Lower leg skin (tissue), 4 donors: ENCODE measurements at places on chromosomes 5 and 9. TPM values are rescaled to one million over a fixed set of nuclear protein-coding genes. Genes with fewer than 3 reads are reported as not detected.

GRCh38 chr9:128049843-128050242 is 17.3 kb downstream of the NAIF1 start:
- DNase-seq = no peak

- DNase-seq = no peak
These were observed 151.8 kb upstream of the MAP3K1 start for GRCh38 chr5:56663523-56663922.

GRCh38 chr9:124840300-124840833 is 12.9 kb upstream of the WDR38 start:
- no peak for DNase-seq

- no peak for DNase-seq
These were observed 4.7 kb upstream of the CPEB4 start for GRCh38 chr5:173883347-173883924.

DNA sequence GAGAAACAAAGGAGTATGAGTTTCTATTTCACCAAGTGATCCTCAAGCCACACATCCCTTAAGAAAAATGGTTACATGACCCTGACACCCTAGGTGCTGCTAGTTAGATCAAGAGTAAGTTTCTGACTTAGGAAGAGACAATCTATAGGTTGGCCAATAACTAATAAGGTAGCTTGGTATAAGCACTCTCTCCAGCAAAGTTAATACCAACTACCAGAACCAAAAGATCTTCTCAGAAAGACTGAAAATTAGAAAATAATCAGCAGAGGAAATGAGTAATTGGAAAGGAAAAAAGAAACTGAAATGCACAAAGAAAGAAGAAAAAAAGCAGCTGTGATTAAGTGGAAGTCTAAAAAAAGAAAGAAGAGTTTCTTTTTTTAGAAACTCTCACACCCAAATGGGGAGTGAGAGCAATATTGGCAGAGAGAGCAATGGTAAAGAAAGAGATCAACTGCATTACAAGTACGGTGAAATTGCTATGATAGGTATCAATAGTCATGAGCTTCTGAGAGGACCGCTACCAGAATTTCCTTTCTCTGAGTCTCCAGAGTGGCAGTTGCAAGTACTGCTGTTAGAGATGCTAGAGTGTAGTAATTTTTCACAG is 195.5 kb downstream of the TMEM167A start:
- no peak for DNase-seq

- no peak for DNase-seq
These were observed 140.5 kb downstream of the MUSK start for GRCh38 chr9:110809038-110809595.

DNA sequence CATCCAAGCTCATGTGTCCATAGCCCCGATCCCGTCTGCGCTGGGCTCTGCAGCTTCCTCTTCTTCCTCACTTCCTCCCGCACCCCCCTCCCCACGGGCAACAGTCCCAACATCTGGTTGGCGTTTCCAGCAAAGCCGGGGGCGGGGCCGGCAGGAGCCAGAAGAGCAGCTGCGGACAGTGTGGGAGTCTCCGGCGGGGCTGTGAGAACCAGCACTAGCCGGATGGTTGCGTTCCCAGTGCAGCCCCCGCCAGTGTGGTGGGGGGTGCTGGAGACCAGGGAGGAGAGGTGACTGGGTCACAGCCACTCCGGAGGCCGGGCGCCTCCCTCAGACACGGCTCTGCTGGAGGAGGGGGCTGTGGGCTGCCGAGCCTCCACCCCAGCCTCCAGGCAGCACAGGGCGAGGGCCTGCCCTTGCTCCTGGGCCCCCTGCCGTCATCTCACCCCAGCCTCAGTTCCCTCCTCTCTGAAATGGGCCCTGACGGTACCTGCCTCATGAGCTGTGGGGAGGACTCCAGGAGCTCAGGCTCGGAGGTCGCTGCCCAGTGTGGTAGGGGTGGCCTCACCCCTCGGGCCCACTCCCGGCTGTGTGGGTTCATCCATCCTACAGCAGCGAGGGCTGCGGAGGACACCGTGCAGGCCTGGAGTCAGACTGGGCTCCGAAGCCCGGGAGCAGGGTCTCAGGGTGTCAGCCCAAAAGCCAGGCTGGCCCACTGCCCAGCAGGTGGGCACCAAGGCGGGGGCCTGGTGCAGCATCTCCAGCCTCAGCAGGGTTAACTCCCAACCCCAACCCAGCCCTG is 41.5 kb upstream of the NOTCH1 start:
- DNase-seq = peak; percentile 46

DNA sequence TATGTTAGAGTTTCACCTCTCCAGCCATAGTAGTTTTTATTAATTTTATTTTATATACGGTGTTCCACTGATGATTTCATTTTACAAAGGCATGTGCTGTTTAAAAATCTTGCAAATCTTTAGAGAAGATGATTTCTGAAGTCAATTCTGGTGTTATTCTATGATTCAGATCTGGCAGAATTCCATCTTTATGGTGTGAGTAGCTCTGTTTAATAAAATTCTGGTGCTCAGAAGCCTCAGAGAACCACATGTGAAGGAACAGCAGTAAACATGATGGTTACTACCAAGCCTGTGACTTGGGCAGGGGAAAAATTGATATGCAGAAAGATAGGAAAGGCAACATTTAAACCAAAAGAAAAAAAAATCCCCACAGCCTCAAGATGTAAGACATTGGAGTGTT is 299.7 kb downstream of the NPR3 start:
- DNase-seq = no peak

GRCh38 chr5:14768508-14769365 is 102.8 kb downstream of the ANKH start:
- DNase-seq = no peak

GRCh38 chr5:126455728-126456127 is 32.5 kb downstream of the GRAMD2B start:
- DNase-seq = no peak

- no peak for DNase-seq
These were observed 4.9 kb downstream of the TSPAN17 start for GRCh38 chr5:176652136-176652535.

The NME5 gene
- 1.7 TPM for total RNA-seq

The COL23A1 gene
- total RNA-seq = 2.7 TPM

- DNase-seq = no peak
These were observed 587.6 kb upstream of the CDH18 start for GRCh38 chr5:20575571-20575970.

- no peak for DNase-seq
These were observed 786 bp upstream of the NTNG2 start for GRCh38 chr9:132160802-132161742.

DNA sequence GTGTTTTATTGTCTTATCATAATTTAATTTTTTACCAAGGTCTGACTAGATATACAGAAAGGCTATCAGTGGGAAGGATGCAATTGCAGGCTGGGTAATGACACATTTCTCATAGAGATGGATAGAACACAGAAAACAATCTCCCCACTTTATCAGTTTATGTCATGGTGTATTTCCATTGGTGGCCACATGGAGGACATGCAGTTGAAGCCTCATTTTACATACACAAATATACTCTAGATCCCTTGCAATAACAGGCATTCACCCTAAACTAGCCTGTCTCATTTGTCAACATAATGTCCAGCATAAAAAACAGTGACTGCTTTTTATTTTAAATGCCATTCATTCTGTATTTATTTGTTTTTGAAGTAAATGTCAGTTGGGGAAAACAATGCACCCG is 526.3 kb downstream of the GABRG2 start:
- DNase-seq = no peak

DNA sequence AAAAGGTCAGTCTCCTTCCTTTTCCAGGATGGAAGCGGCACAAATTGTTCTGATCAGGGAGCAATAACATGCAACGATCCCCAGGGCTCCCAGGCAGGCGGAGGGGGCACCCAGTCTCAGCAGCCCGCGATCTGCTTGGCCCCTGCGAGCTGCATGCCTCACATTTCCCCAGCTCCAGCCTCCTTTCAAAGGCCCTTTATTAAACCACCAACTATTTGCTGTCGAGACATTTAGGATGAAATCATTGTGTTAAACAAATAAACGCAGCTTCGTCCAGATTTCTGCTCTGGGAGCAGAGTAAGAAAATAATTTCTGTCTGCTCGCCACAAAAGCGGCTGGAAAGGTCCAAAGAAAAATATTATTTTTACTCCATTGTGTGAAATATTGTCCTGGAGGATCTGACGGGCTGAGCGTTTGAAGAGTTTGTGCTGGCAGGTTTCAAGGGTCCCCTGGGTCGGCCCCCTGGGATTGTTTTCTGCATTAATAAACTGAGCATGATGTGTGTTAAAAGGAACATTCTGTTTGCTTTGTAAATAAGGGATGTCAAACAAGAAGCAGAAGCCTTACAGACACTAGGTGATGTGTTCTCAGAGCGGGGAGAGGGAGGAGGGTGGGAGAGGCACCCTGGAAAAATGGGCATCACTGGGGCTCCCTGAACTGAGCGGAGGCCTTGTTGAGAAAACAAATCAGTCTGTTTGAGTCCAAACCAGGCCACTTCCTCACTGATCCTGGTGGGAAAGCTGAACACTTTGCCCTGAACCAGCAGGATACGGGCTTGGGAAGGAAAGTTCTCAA is 110.1 kb downstream of the FOXD1 start:
- DNase-seq = no peak

The PCDHB12 gene
- total RNA-seq = 2.3 TPM

The FGF1 gene
- total RNA-seq = 0.63 TPM

The GRM6 gene
- not detected for total RNA-seq

- DNase-seq = peak; percentile 62
These were observed 55.3 kb upstream of the ANGPTL2 start for GRCh38 chr9:127177665-127178265.

The TAS2R1 gene
- total RNA-seq = not detected

GRCh38 chr9:94611638-94612068 is 18.0 kb upstream of the FBP2 start:
- DNase-seq = no peak

- no peak for DNase-seq
These were observed 119.4 kb downstream of the NTRK2 start for GRCh38 chr9:84788803-84789462.

The AIF1L gene
- 21.2 TPM for total RNA-seq

- DNase-seq = no peak
These were observed 40.1 kb downstream of the SMARCA2 start for GRCh38 chr9:2055203-2055658.

DNA sequence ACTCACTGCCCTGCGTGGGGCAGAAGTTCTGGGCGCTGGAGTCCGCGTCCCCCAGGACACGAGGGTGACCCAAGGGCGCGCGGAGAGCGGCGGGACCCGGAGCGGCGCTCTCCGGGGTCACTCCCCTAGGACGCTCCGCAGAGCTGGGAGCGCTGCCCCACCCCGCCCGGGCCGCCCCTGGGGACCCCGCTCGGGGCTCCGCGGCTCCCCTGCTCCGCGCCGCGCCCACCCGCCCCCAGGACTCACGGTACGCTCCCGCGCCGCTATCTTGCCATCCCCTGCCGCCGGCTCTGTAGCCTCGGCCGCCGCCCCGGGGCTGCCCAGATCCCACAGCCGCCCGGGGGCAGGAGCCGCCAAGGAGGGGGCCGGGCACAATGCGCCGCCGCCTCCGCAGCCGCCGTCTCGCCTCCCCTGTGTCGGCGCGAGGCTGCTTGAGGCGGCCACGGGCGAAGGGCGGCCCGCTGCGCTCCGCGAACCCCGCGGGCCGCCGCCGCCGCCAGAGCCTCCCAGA is 303 bp downstream of the LIFR start:
- no peak for DNase-seq

GRCh38 chr5:146223179-146223578 is 19.8 kb downstream of the RBM27 start:
- DNase-seq = no peak

The SOX30 gene
- not detected for total RNA-seq
